Substantia nigra (tissue), 51 donors: ENCODE measurements at places on chromosomes 12 and 14.

GRCh38 chr14:65348137-65348536 is 64.4 kb upstream of the FUT8 start:
- no peak for DNase-seq

GRCh38 chr14:103201801-103202200 is 78.5 kb downstream of the TNFAIP2 start:
- no peak for DNase-seq

GRCh38 chr14:54117924-54118323 is 161.3 kb upstream of the BMP4 start:
- DNase-seq: no peak

GRCh38 chr12:10243818-10244520 is 31.3 kb downstream of the GABARAPL1 start:
- no peak for DNase-seq

- DNase-seq: no peak
Measured at GRCh38 chr12:116263844-116264243, 13.6 kb downstream of the MED13L start.

DNA sequence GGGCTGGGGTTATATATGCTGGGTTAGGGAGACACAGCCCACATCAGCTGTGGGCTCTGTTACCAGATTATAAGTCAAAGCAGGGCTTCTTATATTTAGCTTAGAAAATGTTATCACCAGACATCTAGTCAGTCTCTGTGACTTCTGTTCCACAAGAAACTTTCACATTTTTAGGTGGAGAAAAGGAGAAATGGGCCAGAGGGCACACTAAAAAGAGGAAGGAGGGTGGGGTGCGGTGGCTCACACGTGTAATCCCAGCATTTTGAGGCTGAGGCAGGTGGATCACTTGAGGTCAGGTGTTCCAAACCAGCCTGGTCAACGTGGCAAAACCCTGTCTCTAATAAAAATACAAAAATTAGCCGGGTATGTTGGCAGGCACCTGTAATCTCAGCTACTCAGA is 28.0 kb upstream of the SLC38A1 start:
- DNase-seq: no peak
